Activated effector memory CD4-positive, alpha-beta T cell treated with anti-CD3 and anti-CD28 coated beads, Interleukin-2, amount 50 U/mL, for 16 hours (primary cell): ENCODE measurements at places on chromosomes 4 and X.

- DNase-seq, result no peak
Measured at GRCh38 chrX:118717678-118718391, 9.6 kb upstream of the IL13RA1 start.

DNA sequence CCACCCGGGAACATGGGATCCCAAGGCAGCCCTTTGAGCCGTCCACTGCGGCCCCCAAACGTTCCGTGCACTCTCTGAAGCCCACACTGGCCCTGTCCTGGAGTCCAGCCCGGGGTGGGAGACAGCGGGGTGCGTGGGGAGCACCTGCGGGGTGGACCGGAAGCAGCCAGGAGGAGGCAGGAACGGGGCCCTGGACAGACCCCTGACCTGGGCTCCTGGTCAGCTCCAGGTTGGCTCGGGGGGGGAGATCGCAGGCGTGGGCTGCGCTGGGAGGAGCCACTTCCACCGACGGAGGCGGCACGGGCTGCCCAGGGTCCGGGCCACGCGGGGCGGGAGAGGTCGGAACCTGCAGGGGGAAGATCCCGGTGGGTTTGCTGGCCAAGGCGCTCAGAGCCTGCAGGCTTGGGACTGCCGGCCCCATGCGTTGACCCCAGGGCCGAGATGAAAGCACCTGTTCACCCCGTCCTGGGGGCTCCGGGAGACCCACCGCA lies 5.7 kb upstream of the PLCXD1 start:
- DNase-seq, result no peak

GRCh38 chr4:189304809-189305208 lies 635.9 kb upstream of the FRG1 start:
- no peak for DNase-seq

DNA sequence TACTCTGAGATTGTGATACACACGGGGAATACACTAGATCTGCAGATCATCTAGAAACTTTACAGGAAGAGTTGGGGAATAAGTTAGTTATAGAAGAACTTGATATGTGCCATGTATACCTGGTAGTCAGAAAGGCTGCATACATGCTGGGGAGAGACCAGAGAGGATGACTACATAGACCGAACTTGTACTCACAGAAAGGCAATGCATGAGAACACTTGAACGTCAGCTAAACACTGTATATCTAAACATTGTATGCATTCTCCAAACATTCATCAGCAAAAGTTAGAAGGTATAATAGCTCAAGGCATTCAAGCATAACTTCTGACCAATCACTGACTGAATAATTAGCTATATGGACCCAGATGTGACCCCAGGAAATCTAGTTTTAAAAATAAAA lies 78.0 kb upstream of the PDHA2 start:
- no peak for DNase-seq

DNA sequence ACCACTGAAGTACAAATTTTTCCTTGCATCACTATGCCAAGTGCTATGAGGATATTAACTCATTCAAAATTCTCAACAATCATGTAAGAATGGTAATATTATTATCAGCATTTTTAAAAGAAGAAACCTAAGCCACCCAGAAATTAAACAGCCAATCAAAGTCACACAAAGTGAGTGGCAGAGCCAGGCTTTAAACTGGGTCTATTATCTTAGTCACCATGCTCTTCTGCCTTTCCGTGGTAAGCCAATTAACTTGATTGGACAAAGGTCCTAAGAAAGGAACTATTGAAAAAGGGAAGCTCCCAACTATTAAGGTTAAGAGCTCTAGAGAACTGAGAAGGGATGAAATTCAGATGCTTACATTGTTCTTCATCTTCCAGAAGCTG lies 111.5 kb downstream of the ASB9 start:
- DNase-seq, result no peak

- peak; percentile 73 for DNase-seq
Measured at GRCh38 chr4:122458625-122459024, 2.1 kb upstream of the IL2 start.
